ENCODE measurements at places on chromosomes 7 and 10.

GRCh38 chr10:13939391-13939790 is 352.6 kb downstream of the PRPF18 start:
- DNase-seq, result no peak

DNA sequence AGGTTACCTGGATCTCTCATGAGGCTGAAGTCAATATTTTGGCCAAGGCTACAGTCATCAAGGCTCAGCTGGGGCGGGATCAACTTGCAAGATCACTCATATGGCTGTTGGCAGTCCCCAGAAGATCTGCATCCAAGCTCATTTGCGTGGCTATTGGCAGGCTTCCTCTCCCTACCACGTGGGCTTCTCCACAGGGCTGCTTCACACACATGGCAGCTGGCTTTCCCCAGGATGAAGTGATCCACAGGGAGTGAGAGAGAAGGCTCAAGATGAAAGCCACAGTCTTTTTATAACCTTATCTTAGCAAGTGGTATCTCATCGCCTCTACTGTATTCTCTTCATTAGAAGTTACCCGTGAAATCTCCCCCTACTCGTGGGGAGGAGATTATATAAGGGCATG is 167.4 kb downstream of the TMEM26 start:
- no peak for DNase-seq

DNA sequence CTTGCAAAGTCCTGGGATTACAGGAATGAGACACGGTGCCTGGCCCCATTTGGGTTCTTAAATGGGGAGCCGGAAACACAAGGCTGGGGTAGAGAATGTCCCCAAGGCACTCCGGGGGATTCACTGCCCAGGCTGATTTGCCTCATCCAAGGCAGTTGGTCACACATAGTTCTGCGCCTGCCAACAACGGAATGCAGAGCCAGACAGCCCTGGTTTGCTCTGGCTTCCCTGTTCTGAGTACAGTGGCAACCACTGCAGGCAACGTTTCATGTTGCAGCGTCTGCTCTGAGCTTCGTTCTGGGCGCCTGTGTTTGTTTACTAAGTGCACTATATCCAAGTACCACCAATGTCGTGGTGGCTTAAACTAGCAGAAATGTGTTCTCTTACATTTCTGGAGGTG is 61.7 kb upstream of the C1QL3 start:
- DNase-seq, result no peak

GRCh38 chr7:146736446-146737190 is 620.0 kb downstream of the CNTNAP2 start:
- DNase-seq, result no peak

DNA sequence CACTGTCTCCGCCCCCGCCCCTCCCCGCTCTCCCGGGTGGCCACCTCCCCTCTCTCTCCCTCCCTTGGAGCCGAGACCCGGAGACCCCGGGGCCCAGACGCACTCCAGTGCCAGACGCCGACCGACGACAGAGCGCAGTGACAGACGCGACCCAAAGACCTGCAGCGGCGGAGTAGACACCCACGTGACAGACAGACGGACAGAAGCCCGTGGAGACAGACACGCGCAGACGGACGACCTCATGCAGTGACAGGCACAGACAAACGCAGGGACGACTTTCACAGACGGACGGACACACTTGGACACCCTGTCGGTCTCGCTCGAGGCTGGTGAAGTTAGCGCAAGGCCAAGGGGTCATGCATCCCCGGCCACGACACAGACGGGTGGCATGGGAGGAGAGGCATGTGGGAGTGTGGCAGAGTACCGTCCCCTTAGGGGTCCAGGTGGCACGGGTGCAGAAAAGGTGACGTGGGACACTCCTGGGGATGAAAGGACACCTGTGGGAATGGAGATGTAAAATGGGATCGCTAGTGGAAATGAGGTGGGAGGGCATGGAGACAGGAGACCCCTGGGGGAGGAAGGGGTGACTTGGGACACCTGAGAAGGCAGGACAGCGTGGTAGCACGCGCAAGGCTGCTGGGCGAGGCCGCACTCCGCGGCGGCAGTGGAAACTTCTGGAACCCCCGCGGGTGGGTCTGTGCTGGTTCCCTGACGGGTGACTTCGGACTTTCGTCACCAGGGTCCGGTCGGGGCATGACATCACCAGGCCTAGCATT is 456 bp upstream of the ACHE start:
- no peak for DNase-seq

GRCh38 chr10:58817201-58817846 is 304.7 kb downstream of the BICC1 start:
- no peak for DNase-seq

GRCh38 chr10:72935361-72935760 is 19.2 kb downstream of the PLA2G12B start:
- DNase-seq, result no peak

- no peak for DNase-seq
Measured at GRCh38 chr7:131057015-131057793, 270.5 kb upstream of the MKLN1 start.

DNA sequence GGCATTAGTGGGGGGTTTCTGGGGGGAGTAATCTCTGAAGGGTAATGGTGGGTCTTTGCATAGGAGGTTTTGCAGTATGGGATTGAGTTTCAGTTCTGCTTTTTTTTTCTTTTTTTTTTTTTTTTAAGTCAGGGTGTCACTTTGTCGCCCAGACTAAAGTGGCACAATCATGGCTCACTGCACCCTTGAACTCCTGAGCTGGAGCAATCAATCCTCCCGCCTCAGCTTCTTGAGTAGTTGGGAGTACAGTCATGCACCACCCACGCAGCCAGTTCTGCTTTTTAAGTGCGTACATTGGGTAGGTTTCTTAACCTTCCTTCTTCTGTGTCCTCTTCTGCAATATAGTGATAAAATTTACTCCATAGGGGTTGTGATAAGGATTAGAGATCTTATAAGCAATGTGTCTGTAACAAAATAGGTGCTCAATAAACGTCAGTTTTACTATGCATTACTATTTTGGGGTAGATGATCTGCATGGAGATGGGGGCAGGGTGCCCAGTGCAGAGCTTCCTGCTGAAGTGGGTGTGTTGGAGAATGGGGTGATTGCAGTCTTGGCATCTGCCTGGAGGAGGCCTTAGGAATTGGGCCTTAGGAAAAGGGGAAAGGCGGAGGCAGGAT is 9.6 kb downstream of the KAZALD1 start:
- no peak for DNase-seq

- DNase-seq, result no peak
Measured at GRCh38 chr7:41038211-41038610, 664.7 kb downstream of the INHBA start.

DNA sequence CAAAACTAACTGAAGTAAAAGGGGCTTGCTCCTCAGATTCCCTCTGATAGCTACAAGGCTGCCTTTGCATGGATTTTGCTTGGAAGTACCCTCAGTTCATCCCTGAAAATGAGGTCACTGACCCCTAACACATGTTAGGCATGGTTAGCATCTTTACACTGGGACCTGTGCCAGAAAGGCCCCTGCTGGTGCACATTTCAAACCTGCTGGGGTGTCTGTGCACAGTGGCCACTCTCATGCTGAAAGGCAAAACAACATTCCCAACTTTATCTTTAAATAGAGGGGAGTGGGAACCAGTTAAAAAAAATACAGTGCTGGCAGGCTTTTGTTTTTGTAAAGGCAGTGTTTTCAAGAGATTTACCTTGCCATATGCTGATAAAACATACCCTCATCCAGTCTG is 99.1 kb downstream of the ANK3 start:
- DNase-seq, result no peak

- no peak for DNase-seq
Measured at GRCh38 chr7:135181261-135181928, 10.9 kb upstream of the CYREN start.

DNA sequence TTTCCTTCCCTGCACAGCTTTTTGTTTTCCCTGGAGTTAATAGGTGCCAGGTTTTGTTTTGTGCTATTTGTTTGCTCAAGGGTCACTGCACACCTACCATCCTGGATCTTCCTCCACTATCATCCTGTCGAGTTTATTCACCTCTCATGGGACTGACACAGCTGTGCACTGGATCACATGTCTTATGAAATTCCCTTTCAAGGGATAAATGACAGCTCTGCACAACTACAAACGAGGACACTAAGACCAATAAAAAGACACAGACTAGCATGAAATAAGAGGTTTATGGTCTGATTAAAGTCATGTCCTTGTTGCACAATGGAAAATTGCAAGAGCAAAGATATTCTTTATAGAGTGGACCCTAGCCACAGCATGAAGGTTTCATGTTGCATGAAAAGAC is 76.7 kb upstream of the SFMBT2 start:
- no peak for DNase-seq

DNA sequence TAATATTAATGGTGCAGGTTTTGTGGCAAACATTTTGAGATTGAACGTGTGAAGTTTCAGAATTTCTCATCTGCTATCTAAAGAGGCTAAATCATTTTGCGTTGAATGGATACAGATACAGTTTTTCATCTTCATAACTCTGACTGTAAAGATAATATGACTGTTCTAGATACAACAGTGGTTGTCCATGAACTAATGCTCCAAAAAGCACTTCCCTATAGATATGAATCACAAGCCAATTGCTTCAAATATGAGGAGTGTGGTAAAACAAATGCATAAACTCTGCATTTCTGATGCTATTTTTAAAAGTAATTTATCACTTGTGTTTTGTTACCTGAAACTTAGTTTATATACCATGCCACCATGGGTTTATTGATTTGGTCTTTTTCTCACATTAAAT is 750.1 kb downstream of the MAGI2 start:
- no peak for DNase-seq

DNA sequence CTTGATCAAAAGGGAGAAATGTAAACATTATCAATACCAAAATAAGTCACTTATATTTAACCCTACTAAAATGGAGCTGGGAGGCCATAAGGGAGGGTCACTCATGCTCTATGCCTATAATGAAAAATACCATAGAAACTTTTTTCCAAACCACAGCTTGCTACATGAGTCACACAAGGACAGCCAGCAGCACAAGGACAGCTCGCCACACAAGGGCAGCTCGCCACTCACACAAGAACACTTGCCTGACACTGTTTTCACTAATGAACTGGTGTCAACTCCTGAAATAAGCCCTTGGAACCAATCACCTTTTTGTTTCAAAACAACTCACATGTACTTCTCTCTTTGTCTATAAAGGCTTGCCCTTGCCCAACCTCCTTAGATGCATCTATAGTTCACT is 43.3 kb downstream of the FRMPD2 start:
- no peak for DNase-seq

DNA sequence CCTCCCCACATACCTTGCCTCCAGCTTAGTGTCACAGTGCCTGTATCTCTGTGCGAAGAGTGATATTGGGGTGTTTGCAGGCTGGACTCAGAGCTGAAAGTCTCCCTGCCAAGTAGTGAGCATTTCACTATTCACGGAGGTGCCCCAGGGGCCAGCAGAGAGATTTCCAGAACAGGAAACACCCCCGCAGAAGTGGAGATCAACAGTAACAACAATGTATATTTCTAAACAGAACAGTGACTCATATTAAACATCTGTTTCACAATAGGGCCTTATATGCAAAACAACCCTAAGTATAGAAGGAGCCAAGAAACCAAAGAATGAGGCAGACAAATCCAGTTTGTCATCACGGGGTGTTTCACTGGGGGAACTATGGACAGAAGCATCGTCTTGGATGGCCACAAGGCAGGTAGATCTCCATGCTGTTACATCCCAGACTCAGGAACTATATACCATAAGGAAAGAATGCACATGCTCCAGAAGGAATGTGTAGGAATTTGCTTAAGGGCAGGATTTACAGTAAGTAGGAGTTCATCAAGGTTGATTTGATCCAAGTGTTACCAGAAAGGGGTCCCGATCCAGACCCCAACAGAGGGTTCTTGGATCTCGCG is 29.3 kb upstream of the CCL24 start:
- DNase-seq, result no peak

DNA sequence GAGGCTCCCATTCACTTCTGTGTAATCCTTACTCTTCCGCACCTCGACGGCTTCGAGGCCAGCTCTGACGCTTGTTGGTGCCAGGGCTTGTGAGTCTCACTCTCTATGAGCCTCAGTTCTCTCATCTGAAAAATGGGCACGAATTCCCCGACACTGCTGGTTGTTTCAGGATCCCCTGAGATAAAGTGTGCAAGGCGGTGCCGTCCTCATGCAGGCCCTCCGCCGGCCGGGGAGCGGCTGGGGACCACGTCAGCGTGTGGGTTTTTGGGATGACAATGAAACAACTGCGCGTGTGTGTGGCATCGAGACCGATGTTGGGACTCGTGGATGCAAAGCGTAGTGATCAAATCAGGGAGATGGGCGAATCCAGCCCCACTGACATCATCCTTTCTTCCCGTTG is 75.6 kb downstream of the FOXL3 start:
- DNase-seq, result no peak

DNA sequence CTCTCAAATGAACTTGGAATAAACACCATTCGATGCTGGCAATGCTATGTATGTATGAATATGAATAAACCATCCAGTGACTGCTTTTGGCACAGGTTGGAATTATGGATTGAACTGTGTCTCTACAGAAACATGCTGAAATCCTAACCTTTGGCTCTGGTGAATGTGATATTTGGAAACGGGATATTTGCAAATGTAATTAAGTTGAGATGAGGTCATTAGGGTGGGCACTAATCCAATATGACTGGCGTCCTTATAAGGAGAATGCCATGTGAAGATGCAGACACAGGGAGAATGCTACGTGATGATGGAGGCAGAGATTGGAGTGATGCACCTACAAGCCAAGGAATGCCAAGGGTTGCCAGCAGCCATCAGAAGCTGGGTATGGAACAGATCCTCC is 3.4 kb upstream of the ACTR3B start:
- DNase-seq, result no peak

Measured in stimulated activated CD8-positive, alpha-beta memory T cell treated with anti-CD3 and anti-CD28 coated beads, Interleukin-7, amount 100 ng/mL, for 24 hours (primary cell).